Nasal cavity respiratory epithelium epithelial cell of viscerocranial mucosa (primary cell): ENCODE measurements at places on chromosomes 7 and 10. TPM values are rescaled to one million over a fixed set of nuclear protein-coding genes. Genes with fewer than 3 reads are reported as not detected.

Gene RAPGEF5
- 4.8 and 9.5 TPM in 2 replicates for total RNA-seq

Gene GHITM
- total RNA-seq, result 281 and 395 TPM in 2 replicates

Gene ZNF727
- 0.34 and 0.64 TPM in 2 replicates for total RNA-seq

Gene NAT16
- total RNA-seq, result not detected in 2 replicates
